GM10248 (cell line): ENCODE measurements at places on chromosomes 4 and X.

- DNase-seq = no peak
Measured at GRCh38 chrX:129875669-129876068, 30.3 kb upstream of the UTP14A start.

DNA sequence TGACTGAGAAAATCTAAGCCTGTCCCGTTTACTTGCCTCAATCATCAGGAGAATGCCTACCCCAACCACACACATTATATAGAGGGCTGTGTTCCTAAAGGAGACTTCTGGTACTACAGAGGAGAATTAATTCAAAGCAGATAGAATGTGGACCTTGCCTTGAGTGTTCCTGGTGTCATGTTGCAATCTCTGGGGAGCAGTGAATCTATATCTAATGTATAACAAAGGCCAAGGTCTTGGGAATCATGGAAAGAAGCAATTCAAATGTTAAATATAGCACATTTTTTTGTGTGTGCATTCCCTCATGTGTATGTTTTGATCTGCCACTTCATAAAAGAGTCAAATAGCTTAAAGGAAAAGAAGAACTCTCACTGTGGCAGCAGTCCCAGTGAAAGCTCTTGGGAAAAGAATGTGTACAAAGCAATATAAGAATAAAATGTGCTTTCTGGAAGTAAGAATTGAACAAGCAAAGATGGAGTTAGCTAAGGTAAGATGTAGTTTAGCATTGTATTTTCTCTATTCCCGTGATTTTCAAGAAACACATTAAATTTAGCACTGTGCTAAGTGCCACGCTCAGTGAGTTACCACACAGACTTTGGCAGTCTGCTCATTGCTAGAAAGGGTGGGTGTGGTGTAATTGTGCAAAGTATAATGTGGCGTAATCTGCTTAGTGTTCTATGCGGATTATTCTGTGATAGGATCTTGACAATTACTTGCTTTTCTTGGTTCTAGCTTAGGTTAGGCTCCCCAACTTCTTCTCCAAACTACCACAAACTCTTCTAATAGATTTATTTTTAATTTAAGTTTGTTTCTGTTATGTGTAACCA is 13.7 kb downstream of the ADH6 start:
- no peak for DNase-seq

DNA sequence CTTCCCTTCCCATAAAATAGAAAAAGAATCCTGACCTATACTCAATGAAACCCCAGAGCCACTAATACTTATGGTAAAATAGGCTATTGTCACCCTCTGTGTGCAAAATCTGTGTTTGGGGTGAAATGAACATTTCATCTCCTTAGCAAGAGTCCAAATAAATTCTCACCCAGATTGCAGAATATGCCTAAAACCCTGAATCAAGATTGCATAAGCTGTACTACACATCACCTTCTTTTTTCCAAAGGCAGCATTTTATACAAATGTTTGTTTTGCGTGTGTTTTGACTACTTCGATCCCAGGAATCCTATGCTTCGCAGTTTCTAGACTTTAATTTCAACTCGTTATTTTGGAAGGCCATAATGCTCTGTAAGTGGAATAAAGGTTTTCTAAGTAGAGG is 12.2 kb upstream of the HADH start:
- DNase-seq = no peak

- no peak for DNase-seq
Measured at GRCh38 chr4:48195374-48195773, 61.3 kb upstream of the TXK start.

DNA sequence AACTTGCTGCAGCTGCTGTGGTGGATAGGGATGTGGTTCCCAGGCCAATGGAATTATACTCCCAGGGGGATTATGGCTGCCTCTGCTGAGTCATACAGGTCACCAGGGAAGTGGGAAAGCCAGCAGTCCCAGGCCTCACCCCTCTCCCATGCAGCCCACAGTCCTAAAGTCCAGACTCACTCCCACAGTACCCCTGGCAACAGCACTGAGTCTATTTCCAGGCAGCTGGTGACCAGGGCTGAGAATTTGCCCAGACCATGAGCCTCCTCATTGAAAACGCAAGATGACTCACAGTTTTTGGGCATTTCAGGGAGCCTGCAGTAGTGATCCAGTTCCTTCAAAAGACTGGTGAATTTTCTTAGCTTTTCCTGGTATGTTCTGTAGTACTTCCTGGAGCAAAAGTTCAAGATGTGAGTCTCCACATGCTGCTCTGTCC is 137.6 kb downstream of the NPNT start:
- no peak for DNase-seq

GRCh38 chrX:72236841-72237240 is 2.0 kb downstream of the ERCC6L start:
- no peak for DNase-seq

DNA sequence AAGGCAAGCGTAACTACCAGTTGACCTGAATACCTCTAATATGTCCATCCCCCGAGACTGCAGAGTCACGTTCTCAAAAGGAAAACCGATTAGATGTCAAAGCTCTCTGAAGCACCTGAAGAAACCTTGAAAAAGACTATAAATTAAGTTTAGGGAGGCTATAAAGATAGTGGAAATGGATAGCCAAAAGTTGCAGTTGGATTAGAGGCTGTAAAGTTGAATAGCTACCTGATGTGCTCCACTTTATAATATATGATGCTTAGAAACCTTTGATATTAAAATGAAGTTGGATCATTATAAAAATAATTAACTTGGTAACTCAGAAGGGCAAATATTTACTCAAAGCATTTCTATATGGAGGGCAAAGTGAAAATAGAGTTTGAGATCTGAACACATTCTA is 506.6 kb upstream of the AGA start:
- DNase-seq = no peak

DNA sequence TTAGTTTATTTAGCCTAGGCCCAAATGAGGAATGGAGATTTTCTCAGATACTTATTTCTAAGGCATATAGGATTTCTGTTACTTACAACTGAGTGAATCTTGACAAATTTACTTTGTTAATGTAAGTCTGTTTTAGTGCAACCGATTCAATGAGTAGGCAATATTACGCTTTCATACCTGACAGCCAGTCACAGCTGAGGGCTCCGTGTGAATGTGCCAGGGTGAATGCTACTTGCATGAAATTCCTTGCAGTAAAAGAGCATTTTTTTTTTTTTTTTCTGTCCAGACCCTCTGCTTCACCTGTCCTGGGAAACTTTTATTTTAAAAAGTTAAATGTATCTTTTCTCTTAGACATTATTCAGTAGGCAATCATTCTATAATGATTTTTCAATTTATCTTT is 1100.0 kb downstream of the FAT4 start:
- no peak for DNase-seq

GRCh38 chr4:117154251-117154650 is 68.9 kb upstream of the TRAM1L1 start:
- DNase-seq = no peak

DNA sequence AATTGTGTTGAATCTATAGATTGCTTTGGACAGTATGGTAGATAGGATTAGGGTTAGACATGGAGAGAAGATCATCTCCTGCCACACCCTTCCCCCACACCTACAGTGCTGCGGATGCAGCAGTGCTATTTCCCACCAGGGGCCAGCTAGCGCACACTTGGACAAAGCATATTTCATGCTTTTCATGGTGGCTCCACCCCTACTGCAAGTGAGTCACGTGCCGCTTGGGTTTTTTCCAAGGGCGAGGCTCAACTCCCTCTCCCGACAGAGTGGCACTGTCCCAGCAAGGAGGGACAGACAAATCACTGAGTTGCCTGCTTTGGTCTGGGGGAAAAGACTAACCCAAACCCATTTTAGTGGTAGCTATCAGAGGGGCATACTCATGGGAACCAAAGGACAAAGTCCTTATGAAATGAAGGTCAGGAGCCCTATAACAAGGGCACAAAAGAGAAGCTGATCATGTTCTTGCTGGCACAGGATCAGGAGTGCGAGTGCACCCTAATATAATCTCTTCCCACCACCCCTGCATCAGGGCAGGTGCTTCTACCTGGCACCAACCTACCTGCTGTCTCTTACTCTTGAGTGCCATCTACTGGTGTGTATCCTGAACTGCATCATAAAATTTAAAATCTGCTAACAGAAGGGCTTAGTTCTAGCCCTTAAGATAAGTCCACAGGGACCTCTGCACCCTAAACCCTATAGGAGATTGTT is 55.1 kb upstream of the PGAM4 start:
- peak; percentile 45 for DNase-seq

DNA sequence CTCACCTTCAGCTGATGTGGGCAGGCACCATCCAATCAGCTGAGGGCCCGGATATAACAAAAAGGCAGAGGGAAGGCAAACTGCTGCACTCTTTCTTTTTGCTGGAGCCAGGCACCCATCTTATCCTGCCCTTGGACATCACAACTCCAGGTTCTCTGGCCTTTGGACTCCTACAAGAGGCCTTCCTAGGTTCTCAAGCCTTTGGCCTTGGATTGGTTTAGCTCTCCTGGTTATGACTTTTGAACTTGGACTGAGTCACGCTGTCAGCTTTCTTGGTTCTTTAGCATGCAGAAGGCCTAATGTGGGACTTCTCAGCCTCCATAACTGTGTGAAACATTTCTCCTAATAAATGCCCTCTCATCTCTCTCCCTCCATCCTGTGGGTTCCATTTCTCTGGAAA is 23.0 kb upstream of the N4BP2 start:
- no peak for DNase-seq

DNA sequence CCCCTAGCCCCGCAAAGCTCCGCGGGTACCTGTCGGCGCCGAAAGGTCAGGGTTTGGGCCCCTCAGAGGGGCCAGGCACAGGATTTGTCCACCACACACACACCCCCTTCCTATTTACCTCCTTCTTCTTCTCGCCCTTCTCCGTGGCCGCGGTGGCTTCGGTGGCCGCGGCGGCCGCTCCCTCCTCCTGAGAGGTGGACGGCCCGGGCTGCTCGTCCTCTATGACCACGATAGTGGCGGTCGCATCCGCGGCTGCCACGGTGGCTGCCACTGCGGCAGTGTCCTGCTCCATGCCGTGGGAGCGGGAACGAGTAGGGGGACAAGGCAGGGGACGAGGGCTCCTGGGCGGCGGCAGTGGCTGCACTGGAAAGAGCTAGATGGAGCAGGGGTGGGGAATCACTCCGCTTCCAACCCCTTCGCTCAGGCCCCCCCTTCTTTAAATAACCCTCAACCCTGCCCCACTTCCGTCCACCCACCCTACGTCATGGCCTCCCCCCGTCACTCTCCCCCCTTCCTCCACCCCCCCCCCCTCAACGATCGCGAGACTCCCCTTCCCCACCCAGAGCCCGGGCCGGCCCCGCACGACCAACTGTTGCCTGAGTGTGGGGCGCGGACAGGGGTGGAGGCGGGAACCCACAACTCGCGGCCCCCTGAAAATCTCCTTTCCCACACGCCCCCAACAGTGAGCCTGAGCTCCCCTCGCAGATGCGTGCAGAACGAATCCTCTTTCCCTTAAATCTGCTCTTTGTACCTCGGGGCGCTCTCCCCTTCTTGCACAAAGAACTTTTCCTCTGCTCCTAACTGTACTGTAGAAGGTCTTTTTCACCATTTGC is at the start of gene SMARCA1:
SMARCA1 (minus strand) TSS at position 412 of the 833 bp plus-strand sequence; CDS start at position 292, 120 bp downstream.
- peak; percentile 7 for DNase-seq

DNA sequence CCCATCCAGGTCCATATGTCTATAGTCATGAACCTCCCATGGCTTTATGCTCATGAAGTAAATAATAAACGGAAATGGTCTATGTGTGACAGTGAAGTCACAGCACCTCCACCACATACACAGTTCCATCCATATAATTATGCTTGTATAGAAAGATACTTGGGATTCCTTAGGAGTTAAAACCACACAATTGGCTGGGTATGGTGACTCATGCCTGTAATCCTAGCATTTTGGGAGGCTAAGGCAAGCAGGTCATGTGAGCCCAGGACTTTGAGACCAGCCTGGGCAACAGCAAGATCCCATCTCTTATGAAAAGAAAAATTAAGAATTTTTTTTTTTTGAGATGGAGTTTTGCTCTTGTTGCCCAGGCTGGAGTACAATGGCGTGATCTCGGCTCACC is 55.6 kb upstream of the RBM47 start:
- no peak for DNase-seq

GRCh38 chr4:115537387-115537786 is 424.0 kb upstream of the NDST4 start:
- DNase-seq = no peak

DNA sequence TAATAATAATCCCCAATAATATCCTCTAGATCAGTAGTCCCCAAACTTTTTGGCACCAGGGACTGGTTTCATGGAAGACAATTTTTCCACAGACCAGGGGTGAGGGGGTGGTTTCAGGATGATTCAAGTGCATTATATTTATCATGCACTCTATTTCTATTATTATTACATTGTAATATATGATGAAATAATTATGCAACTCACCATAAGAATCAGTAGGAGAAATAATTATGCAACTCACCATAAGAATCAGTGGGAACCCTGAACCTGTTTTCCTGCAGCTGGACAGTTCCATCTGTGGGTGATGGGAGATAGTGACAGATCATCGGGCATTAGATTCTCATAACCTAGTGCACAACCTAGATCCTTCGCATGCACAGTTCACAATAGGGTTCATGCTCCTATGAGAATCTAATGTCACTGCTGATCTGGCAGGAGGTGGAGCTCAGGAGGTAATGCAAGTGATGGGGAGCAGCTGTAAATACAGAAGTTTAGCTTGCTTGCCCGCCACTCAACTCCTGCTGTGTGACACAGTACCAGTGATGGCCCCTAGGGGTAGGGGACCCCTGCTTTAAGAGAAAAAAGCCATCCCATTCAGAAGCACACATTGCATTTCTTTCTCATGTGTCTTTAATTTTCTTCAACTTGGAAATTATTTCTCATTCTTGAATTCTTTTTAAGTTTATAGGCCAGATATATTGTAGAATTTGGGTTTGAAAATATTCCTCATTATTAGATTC is 16.0 kb upstream of the SH3RF1 start:
- peak; percentile 20 for DNase-seq

GRCh38 chr4:121989715-121990114 is 37.9 kb upstream of the TRPC3 start:
- no peak for DNase-seq

DNA sequence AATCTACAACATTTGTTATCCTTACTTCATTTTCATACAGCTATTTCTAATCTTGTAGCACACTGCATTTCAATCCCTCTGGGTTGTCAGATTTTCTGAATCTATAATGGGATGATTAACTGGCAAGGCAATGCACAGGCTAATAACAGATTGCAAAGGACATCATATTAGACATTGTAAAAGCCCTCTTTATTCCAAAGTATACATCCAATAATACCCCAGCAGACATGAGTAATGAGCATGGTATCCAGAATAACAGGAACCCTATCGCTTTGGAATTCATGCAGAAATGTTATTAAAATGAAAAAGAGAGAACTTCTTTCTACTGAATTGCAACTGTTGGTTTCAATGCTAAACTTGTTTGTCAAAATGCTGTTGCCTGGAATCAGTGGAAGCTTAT is 122.9 kb downstream of the C4orf33 start:
- DNase-seq = no peak

DNA sequence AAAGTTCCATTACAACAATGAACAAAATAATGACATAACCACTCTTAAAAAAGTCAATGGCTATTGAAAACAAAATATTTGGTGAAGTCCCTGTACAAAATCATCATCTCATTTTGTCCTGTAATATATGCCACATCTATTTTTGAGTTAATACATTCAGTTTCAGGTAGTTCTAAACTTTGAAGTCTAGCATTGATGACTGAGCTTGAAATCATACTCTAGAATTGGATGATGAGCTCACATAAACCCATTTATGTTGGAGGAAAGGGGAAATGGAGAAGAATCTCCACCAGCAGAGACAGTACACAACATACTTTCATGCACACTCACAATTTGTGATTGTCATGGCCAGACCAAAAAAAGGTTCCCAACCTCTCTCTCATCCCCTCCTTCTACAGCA is 371.1 kb upstream of the NR3C2 start:
- DNase-seq = no peak

GRCh38 chr4:84648863-84649647 is 66.1 kb downstream of the CDS1 start:
- DNase-seq = no peak

GRCh38 chrX:27815209-27815608 is 7.4 kb downstream of the MAGEB10 start:
- no peak for DNase-seq
